HCEC 1CT (cell line): ENCODE measurements at places on chromosomes 12 and 14.

DNA sequence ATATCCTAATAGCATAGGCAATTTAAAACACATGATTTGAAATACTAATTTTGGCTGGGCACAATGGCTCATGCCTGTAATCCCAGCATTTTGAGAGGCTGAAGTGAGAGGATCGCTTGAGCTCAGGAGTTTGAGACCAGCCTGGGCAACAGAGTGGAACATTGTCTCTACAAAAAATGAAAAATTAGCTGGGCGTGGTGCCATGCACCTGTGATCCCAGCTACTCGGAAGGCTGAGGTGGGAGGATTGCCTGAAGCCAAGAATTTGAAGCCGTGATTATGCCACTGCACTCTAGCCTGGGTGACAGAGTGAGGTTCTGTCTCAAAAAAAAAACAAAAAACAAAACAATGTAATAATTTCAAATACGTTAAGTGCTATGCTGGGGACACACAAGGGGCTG is 83.3 kb downstream of the SSPN start:
- no peak for DNase-seq

- no peak for DNase-seq
Measured at GRCh38 chr12:10101648-10102220, 2.9 kb upstream of the CLEC1A start.

GRCh38 chr12:29208060-29208459 is 59.0 kb downstream of the FAR2 start:
- no peak for DNase-seq

- no peak for DNase-seq
Measured at GRCh38 chr12:69896653-69897381, 71.8 kb downstream of the MYRFL start.

GRCh38 chr14:61433169-61433568 is 111.8 kb downstream of the PRKCH start:
- DNase-seq = no peak

- peak; percentile 51 for DNase-seq
Measured at GRCh38 chr14:85175556-85175955, 354.4 kb upstream of the FLRT2 start.

DNA sequence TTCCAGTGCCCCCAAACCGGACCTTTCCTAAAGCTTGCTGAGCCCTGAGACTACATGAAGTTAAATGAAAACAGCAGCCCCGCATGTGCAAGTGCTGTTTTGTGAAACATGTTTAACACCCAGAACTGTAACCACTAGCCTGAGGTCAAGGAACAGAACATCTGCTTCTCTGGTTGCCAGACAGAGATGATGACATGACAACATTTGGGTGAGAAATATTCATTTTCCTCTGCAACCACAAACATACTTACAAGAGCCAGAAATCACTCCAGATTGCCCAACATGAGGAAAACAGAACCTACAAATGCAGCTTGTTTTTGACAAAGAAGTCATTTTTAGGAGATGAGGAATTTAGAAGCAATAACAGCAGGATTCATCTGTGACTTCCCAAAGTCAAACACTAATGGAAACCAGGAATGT is 110.4 kb downstream of the BCAT1 start:
- peak; percentile 95 for DNase-seq

GRCh38 chr14:51473808-51474565 is 177.7 kb upstream of the FRMD6 start:
- peak; percentile 59 for DNase-seq

- DNase-seq = peak; percentile 72
Measured at GRCh38 chr12:29073631-29074239, 75.3 kb upstream of the FAR2 start.

- no peak for DNase-seq
Measured at GRCh38 chr14:92673601-92674150, 74.8 kb downstream of the LGMN start.

- peak; percentile 25 for DNase-seq
Measured at GRCh38 chr12:9331218-9331626, 123.0 kb upstream of the PZP start.

DNA sequence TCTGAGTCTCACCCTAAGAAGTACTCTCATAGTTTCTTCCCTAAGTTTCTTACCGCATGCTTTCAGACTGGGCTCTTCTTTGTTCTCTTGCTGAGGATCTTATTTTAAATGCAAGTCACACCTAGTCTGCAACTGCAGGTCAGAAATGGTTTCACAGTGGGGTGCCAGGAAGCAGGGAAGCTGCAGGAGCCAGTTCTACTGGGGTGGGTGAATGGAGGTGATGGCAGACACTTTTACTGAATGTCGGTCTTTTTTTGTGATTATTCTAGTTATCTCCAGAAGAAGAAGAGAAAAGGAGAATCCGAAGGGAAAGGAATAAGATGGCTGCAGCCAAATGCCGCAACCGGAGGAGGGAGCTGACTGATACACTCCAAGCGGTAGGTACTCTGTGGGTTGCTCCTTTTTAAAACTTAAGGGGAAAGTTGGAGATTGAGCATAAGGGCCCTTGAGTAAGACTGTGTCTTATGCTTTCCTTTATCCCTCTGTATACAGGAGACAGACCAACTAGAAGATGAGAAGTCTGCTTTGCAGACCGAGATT is 1.7 kb downstream of the FOS start:
- DNase-seq = no peak

- peak; percentile 12 for DNase-seq
Measured at GRCh38 chr12:50918584-50919316, 33.6 kb upstream of the HIGD1C start.

DNA sequence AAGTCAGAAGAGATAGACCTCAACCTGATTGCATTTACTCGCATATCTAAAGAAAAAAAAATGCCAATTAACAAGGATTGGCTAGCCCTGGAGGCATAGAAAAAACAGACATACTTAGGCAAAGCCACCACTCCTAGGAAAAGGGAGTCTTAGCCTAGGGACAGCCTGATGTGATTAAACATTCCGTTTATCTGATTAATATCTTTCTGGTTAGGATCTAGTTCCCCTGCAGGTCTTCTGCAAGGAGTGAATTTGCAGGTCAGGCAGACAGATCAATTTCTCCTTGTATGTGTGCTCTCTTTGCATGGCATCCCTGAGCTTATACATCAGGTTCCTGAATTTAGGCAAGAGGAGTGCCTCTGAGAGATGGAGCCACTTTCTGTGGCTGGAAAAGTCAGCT is 70.5 kb downstream of the ESRRB start:
- no peak for DNase-seq

GRCh38 chr14:102663440-102663839 is 71.0 kb downstream of the RCOR1 start:
- DNase-seq = no peak

- peak; percentile 27 for DNase-seq
Measured at GRCh38 chr14:38238878-38239277, 17.0 kb downstream of the CLEC14A start.

- DNase-seq = no peak
Measured at GRCh38 chr12:44846826-44847225, 29.3 kb downstream of the NELL2 start.

DNA sequence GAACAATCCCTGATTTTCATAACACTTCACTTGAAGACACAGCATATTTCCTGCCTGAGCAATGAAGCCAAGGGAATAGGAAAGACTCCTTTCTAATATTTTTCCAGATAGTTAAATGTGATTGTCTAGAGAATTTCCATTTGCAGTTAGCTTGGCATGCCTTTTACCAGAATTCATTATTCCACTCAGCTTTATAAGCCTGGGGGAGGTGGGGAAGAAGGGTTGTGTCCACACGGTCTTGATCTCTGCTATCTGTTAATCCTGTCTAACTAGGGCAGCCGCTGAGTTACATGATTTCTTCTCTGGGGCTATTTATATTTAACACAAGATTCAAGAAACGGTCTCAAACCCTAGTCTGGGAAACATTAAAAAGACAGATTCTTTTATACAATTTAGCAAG is 146.6 kb upstream of the FSCB start:
- no peak for DNase-seq

GRCh38 chr12:124338876-124339603 is 44.1 kb downstream of the RFLNA start:
- no peak for DNase-seq

DNA sequence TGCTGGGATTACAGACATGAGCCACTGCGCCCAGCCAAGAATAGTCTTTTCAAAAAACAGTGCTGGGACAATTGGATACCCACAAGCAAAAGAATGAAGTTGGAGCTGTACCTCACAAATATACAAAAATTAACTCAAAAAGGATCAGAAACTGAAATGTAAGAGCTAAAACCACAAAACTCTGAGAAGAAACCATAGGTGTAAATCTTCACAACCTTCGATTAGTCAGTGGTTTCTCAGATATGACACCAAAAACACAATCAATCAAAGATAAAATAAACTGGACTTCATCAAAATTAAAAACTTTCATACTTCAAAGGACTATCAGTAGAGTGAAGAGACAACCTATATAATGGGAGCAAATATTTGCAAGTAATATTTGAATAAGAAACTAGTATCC is 35.3 kb downstream of the SLC25A47 start:
- DNase-seq = no peak

GRCh38 chr14:40213701-40214100 is 781.5 kb upstream of the FBXO33 start:
- no peak for DNase-seq

- no peak for DNase-seq
Measured at GRCh38 chr12:91239481-91239880, 56.9 kb upstream of the DCN start.

DNA sequence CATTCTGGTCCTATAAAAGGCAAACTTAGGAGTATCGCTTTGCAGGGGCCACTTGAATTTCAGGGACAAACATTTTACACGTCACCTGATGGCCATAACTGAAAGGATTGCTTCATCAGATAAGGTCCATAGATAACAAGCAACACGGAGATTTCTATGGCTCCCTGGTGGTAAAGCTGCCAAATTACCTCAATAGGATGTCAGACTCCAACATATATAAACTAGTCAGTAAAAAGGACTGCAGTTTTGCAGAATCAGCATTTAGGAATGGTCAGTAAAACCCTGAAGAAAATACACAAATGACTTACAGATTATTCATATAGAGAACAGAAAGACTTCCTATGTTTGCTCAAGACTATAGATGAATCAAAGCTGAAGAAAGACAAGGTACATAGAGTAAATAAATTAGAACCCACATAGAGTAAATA is 66.1 kb upstream of the GRIP1 start:
- DNase-seq = no peak

DNA sequence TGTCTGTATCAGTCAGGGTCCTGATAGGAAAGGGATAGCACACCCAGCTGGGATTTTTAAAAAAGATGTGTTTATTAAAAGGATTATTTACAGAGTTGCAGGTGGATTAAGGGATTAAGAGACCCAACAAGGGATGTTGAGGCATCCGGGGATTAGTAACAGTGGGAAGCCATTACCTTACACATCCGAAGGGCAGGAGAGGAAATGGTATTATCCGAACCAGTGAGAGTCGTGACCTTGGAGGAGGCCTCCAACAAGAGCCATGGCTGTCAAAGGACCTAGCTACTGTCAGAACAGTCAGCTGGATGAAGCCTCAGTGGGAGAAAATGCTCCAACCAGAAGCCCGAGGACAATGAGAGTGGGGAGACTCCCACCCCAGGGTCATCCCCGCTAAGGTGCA is 146.3 kb upstream of the KRAS start:
- no peak for DNase-seq

- DNase-seq = no peak
Measured at GRCh38 chr14:97414718-97415098, 617.5 kb downstream of the VRK1 start.

GRCh38 chr12:58310809-58311622 is 369.6 kb downstream of the ATP23 start:
- DNase-seq = peak; percentile 99

- DNase-seq = no peak
Measured at GRCh38 chr12:91404441-91404840, 221.8 kb upstream of the DCN start.

GRCh38 chr14:76917158-76917596 is 91.0 kb downstream of the LRRC74A start:
- DNase-seq = peak; percentile 74

DNA sequence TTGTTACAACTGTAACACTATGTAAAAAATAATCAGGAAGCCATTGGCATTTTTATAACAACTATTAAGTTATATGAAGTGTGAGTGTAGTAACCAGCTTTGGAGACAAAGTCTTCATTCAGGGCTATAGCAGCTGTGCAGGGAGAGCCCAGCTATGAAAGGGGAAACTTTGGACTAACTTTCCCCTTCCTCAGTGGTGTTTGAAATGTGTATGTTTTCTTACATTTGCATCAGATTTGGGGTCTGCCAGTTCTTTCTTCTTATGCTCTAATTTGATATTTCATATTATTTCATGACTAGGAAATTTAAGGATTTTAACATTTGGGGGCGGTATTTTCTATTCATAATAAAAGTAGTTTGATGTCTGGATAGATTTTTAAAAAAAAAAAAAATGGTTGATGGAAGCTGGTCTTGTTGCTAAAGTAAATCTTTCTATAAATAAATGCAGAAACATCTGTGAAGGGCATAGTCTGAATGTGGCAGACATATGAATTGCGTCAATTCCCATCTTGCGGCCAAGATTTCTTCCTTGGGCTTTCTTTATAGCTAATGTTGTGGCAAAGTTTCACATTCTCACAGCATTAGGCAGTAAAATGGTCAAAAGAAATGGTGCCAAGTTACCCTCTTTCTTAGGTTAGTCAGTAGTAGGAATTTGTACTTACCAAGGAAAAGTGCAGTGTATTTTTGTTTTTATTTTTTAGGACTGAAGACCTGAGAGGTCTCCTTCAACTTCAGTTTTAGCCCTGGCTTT is 35.6 kb downstream of the RASSF8 start:
- DNase-seq = peak; percentile 89

GRCh38 chr14:66600416-66600815 is 92.5 kb downstream of the GPHN start:
- DNase-seq = peak; percentile 83

DNA sequence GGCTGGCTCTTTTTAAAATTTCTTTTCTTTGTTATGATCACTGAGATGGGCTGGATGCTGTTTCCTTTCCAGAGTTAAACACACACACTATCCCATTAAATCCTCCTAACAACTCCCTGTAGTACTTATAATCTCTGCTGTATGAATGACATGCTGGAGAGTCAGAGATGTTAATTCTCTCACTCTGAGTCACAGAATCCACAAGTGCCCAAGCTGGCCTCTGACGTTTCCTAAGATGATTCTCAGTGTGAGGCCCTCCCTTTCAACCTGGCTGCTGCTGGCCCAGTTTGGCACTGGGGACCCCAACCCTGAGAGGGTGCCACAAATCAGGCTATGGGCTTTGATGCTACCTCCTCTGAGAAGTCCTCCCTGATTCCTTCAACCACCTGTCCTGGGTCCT is 5.4 kb downstream of the NOS1 start:
- no peak for DNase-seq

- DNase-seq = no peak
Measured at GRCh38 chr14:94673071-94673470, 60.9 kb downstream of the SERPINA3 start.
